ENCODE measurements at places on chromosomes 3 and 15.

DNA sequence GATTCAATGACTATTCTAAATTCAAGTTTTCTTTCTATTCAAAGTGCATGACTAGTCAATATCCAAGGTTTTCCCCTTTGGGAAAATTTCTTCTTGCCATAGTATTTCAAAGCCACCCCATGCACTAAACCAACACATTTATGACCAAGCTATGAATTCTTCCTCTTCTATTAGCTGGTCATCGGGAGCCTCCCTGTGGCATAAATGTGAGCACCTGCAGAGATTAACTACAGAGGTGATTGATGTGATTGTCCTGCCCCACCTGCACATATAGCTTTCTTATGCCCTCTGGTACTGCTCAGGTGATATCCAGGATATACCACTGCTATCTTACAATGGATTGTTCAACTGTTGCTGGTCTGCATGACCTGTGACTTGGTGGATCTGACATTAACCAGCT is 694.9 kb downstream of the ZBBX start:
- no peak for DNase-seq

DNA sequence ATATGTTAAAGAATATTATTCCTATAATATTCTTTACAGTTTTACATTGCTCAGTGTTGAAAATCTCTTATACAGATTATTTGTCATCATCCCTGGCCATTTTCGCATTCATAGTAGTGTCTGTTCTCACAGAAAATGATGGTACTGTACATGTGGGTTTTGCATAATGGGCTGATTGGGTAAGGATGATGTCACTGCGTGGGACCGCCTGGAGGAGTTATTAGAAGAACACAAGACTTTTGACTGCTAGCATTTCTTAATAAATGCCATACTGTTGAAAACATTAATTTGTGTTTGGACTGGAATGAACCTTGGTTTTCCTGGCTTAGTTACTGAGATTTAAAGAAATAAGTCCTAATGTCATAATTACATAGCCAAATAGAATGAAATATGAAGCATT is 20.3 kb downstream of the LRCH3 start:
- DNase-seq, result peak; percentile 82

DNA sequence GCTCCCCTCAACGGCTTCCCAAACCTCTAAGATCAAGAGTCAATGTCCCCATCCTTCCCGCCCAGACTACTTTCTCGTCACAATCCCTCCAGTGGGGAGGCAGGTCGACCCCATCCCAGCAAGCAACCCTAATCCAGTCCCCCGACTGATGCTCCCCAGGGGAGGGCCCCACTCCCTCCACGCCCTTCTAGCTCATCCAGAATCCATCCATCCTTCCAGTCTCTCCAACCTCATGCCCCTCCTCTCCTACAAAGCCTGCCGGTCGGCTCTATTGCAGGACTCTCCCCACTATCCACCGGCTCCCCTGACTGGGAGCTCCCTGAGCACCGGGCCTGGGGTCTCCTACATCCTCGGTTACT is 1.3 kb downstream of the ADAMTS7 start:
- DNase-seq, result no peak

DNA sequence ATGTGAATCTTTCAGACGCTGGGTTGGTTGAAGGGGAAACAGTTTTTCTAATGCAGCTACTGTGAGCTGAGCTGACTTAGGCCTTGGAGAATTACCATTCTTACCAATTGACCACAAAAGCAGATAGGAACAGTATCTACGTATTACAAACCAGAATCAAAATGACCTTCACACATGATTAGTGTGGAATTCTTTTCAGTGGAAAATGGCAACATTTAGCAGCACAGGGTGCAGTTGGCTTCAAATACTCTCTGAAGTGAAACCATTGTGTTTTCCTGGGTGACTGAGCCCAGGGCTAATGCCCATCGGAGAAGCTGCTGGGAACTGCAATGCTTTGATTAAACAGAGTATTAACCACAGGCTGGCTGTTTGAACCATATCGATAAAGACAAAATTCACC is 40.2 kb upstream of the GOLGA8J start:
- no peak for DNase-seq

- DNase-seq, result peak; percentile 73
Observed at GRCh38 chr3:66038384-66038725, 363 bp downstream of the MAGI1 start.

Measured in AG20443 (cell line).